ENCODE measurements at places on chromosomes 6 and 20.

DNA sequence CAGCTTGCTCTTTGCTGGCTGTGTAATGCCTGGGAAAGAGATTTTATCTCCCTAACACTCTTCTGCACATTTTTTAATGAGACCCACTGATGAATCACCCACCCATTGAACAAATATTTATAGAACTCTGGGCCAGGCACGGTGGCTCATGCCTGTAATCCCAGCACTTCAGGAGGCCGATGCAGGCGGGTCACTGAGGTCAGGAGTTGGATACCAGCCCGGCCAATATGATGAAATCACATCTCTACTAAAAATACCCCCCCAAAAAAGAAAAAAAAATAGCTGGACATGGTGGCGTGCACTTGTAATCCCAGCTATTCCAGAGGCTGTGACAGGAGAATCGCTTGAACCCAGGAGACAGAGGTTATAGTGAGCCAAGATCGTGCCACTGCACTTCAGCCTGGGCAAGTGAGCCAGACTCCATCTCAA, 82.1 kb upstream of the SIRPA start:
- DNase-seq, result peak; percentile 26

- peak; percentile 37 for DNase-seq
Observed at GRCh38 chr20:45283551-45284057, 23.0 kb upstream of the RBPJL start.

- DNase-seq, result no peak
Observed at GRCh38 chr6:117329926-117330325, 64.6 kb downstream of the VGLL2 start.

DNA sequence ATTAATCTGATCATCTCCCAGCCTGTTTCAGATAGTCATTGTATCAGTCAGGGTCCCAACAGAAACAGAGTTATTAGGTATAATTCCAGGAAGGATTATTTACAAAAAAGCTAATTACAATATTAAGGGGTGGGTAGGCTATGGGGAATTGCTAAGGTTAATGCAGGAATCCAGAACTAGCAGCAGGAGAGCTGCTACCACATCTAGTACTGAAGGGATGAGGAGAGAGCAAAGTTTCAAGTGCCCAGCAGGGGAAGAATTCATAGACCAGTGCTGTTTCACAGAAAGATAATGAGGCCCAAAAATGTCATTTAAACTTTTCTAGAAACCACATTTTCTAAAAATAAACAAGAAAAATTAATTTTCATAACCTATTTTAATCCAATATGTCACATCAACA, 284.2 kb downstream of the HACE1 start:
- no peak for DNase-seq

- DNase-seq, result no peak
Observed at GRCh38 chr6:19976411-19977129, 139.4 kb downstream of the ID4 start.

- DNase-seq, result no peak
Observed at GRCh38 chr6:1043458-1043836, 268.5 kb upstream of the FOXQ1 start.

DNA sequence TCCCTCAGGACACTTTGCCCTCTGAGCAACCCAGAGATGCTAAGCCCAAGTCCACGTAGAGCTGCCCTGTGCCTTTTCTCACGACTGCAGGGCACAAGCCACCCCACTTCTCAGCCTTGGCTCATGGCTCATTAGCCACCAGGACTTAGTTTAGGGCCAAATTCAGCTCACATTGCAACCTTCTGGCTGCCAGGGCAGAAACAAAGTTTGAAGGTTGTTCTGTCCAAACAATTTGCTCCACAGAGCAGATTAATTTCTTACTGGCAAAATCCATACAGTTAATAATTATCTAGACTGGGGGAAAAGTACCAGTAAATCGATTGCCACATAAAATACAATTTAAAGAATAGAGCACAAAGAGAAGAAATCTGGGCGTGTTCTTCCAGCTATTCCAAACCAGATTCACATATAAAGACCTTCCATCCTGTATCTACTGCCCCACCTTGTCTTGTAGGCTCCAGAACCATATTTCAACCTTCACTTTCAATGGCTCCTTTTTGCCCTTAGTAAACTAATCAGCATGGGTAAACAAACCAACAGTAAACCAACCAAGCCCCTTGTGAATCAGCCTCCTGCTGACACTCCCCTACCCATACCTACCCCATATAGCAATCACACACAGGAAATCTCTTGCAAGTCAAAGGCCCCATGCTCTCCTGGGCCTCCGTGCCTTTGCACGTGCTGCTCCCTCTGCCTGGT, 101.9 kb downstream of the QRSL1 start:
- DNase-seq, result no peak

DNA sequence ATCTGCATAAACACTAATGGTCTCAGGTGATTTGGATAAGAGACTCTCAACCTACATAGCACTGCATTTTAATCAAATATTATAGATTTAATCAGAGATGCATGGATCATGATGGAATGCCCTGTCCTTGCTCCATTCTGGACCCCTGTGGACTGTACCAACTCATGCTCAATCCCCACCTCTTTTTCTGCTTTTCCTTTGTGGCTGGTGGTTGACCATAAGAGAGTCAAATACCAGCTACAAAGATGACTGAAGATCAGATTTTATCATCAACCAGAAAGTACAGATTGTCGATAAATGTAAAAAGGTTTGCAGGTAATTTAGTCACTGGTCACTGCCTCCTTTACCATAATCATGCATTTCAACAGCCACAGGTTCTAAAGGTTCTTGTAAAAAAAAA, 116.2 kb downstream of the ME1 start:
- no peak for DNase-seq

DNA sequence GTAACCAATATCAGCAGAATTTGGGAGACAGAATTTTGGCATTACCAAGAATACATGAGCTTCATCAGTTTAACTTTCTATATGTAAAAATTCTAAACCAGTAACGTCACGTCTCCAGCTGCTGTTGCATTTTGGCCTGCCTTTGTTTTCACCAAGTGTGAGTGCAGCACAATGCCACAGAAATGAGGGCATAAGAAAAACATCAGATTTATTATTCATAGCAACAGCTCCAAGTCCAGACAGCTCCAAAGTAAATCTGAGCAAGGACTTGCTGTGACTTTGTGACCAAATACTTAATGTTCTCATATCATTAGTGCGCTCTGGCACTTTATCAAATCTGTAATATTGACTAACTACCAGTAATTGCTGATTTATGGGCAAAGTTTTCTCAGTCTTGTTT, 11.0 kb upstream of the FBXL4 start:
- no peak for DNase-seq

GRCh38 chr20:22502731-22503191, 81.6 kb downstream of the FOXA2 start:
- DNase-seq, result peak; percentile 54

DNA sequence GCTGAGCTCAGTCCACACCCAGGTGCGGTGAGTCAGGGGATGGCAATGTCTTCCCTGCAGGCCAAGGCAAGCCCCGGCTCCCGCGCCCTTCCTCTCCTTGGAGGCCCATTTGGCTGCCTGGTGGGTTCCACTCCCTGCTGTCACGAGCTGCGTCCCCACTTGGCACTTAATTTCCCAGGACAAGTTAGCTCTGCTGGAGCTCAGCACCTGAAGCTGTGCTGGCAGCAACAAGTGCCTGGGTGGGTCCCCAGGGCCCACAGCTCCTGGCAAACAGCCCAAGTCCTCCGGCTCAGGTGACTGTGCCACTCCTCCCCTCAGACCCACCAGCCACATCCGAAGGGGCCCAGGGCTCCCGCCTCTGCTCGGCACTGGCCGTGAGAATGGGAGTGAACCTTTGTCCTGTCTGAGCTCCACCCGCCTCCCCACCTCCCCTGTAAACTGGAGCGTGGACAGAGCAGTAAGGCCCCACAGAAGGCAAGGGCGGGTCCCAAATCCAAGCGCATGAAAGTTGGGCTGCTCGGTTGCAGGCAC, 16.9 kb downstream of the LAMA5 start:
- peak; percentile 98 for DNase-seq

GRCh38 chr6:17156112-17156921, 54.5 kb downstream of the STMND1 start:
- peak; percentile 36 for DNase-seq

GRCh38 chr6:155523821-155524651, 68.4 kb upstream of the NOX3 start:
- no peak for DNase-seq

All from SW480 (cell line).